ENCODE measurements at places on chromosomes 6 and 20. TPM values are rescaled to one million over a fixed set of nuclear protein-coding genes. Genes with fewer than 3 reads are reported as not detected.

GRCh38 chr6:26651133-26651781, 8.3 kb downstream of the ZNF322 start:
- DNase-seq, result no peak

GRCh38 chr20:10319855-10320254, 101.2 kb downstream of the SNAP25 start:
- peaks cover 28% of the 10 kb centered on the region for H3K4me1 ChIP-seq
- no peak overlapping the region for H3K4me3 ChIP-seq

- H3K27ac ChIP-seq, result no peak overlapping the region
- no peaks in the 10 kb centered on the region for H3K36me3 ChIP-seq
- H3K27me3 ChIP-seq, result no peaks in the 10 kb centered on the region
- H3K4me1 ChIP-seq, result no peaks in the 10 kb centered on the region
- H3K4me3 ChIP-seq, result no peak overlapping the region
Measured at GRCh38 chr6:107632381-107633136, 142.6 kb downstream of the SOBP start.

DNA sequence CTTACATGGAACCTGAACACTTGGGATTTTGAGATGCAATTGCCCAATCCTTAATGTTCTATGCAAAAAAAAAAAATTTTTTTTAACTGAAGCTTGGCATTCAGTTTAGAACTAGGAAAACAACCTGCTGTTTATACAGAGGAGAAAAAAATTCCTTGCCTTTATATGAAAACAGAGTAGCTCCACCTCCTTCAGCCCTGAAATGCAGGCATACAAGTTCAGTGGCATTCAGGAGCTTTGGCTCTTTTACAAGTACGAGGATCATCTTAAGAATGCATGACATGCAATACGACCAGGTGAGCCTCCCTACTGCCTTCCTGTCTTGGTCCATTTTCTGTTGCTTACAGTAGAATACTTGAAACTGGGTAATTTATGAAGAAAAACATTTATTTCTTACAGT, 20.4 kb downstream of the PAX1 start:
- no peak overlapping the region for H3K4me3 ChIP-seq
- no peaks in the 10 kb centered on the region for H3K36me3 ChIP-seq
- H3K27me3 ChIP-seq, result no peaks in the 10 kb centered on the region
- no peaks in the 10 kb centered on the region for H3K4me1 ChIP-seq
- DNase-seq, result no peak

DNA sequence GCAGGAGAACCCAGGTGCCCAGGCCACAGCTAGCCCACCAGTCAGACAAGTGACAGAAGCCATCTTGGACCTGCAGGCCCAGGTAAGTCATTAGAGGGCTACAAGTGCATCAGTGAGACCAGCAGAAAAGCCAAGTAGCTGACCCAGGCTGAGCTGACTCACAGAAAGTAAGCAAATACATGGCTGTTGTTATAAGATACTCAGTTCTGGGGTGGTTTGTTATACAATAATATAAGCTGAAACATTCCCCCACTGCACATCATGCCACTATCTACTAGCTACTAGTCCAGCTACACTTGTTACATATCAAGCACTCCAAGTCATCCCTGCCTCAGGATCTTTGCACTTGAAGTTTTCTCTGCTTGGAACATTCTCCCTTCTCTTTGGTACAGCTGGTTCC, 10.0 kb downstream of the DYNLT2 start:
- H3K27ac ChIP-seq, result no peak overlapping the region
- no peak overlapping the region for H3K4me3 ChIP-seq
- no peaks in the 10 kb centered on the region for H3K36me3 ChIP-seq
- DNase-seq, result no peak
- peaks cover 2% of the 10 kb centered on the region for H3K27me3 ChIP-seq
- no peaks in the 10 kb centered on the region for H3K4me1 ChIP-seq

DNA sequence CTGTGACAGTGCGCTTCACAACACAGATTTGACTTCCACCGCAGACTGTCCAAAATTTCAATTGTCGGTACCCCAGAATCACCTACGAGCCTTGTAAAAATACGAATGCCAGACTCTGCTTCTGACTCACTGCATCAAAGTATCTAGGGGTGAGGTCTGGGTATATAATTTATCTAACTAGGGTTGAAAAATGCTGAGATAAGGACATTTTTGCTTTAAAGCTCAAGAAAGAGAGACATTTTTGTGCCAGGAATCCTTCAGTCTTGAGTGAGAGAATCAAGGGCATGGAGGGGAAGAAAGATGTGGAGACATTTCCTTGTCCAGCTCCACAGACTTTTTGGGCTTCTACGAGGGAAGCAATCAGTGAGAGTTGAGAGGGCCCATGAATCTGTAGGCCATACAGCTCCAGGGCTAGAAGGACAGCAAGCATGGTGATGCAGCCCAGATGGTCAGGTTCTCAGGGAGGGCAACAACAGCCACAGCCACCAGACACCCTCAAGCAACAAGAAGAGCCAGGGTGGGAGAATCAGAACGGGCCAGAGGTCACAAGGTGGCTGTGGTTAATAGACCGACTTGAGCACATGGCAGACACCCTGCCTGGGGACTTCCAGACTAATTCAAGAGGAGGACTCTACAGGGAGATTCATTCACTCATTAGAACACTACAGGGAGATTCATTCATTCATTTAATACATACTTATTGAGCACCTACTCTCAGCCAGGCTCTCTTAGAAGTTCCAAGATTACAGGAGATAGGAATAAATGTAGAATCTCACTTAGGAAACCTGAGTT, 211.1 kb upstream of the PRDM1 start:
- H3K36me3 ChIP-seq, result no peaks in the 10 kb centered on the region
- H3K27me3 ChIP-seq, result no peaks in the 10 kb centered on the region
- no peaks in the 10 kb centered on the region for H3K4me1 ChIP-seq
- H3K27ac ChIP-seq, result no peak overlapping the region

- H3K27ac ChIP-seq, result no peak overlapping the region
- no peak overlapping the region for H3K4me3 ChIP-seq
- DNase-seq, result no peak
- no peaks in the 10 kb centered on the region for H3K36me3 ChIP-seq
Measured at GRCh38 chr6:137983269-137983668, 116.2 kb downstream of the TNFAIP3 start.

DNA sequence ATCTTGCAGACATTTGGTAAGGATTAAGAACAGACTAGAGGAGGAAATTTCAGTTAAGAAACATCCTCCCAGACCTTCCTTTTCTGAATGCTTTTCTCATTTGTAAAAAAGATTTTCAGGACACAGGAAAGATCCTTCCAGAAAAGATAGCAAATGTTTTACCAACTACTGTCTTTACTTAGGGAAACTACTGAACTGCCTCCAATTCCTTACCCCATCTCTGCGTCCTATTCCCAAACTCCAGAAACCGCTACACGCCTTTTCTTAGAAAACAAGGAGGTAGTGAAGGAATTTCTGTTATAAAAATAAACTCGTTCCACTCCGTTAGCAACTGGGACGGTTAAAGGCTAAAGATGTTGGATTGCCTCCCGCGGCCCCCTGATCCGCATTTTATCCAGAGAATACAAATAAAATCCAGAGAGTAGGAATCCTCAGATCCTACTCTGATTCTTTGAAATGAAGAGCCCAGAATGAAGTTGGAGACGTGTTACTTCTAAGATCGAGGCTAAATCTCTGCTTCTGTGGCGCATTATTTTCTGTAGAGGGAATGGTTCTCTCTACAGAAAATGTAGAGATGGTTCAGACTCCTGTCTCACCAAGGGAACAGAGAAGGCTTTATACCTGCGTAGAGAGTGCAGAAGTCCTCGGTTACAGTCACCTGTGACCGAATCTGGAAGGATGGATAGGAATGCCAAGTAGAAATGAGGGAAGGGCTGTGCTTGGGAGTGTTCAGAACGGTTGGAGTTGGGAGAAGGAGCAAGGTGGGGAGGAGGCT, 133.0 kb downstream of the GPX5 start:
- H3K4me3 ChIP-seq, result peak overlapping the region; percentile 75
- peaks cover 9% of the 10 kb centered on the region for H3K27me3 ChIP-seq
- DNase-seq, result no peak

KHDC1 gene
- 2.9 TPM for total RNA-seq

PDYN gene
- not detected for total RNA-seq

TNFRSF21 gene
- 2.1 TPM for total RNA-seq

DLL1 gene
- total RNA-seq, result 0.36 TPM

C20orf144 gene
- under 0.01 TPM for total RNA-seq
